Activated gamma-delta T cell treated with Interleukin-2 at 50 U/mL for 16 hours (primary cell): ENCODE measurements at places on chromosomes 2 and 18.

- no peak for DNase-seq
Measured at GRCh38 chr2:60358476-60358875, 195.0 kb downstream of the BCL11A start.

DNA sequence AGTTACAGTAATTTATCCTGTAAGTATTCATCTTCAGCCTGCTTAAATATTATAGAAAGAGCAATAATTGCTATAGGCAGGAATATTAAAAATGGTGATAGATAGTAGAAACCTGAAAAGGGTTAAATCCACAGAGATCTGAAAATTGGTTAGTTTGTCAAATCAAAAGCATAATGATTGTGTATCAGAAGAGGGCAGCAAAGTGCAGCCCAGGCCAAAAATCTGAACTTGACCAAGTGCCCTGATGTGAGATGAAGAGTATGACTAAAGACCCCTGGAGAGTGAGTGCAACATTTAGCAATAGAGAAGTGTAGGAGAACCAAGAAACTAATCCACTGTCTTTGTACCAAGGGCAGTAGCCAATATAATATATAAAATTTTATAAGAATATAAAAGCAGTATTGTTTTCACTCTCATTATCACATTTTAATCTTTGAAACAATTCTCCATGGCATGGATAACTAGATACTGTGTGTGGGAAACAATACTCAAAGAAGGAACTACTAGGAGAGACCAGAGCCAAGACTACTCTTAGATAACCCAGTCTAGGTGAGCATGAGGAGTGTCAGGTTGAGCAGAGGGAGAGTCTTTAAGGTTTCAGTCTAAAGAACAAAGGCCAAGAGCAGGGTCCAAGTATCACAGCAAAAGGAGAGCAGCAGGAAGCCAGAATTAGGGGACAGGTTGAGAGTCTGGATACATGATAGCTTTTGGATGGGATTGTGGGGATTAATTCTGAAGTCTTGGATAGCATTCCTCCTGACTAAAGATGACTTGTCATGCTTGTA, 148.7 kb downstream of the CALCRL start:
- no peak for DNase-seq

DNA sequence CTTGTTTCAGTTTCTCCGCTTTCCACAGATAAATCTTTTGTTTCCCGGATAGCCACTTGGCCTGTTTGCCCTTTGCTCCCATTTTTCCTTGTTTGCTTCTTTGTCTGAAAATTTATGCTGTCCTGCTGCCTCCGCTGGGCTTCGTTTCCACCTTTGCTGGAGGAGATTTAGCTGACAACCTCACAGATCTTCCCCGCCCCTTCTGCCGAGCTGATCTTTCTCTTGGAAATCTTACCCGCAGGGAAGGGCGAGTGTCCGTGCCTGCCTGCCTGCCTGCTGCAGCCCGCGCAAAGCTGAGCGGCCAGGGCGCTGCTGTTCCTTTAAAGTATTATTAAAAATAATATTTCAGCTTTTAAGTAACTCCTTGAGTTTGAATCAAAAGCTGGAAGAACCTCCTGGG, 1.4 kb upstream of the XRCC5 start:
- no peak for DNase-seq

GRCh38 chr2:119481501-119482455, 42.5 kb downstream of the SCTR start:
- no peak for DNase-seq

DNA sequence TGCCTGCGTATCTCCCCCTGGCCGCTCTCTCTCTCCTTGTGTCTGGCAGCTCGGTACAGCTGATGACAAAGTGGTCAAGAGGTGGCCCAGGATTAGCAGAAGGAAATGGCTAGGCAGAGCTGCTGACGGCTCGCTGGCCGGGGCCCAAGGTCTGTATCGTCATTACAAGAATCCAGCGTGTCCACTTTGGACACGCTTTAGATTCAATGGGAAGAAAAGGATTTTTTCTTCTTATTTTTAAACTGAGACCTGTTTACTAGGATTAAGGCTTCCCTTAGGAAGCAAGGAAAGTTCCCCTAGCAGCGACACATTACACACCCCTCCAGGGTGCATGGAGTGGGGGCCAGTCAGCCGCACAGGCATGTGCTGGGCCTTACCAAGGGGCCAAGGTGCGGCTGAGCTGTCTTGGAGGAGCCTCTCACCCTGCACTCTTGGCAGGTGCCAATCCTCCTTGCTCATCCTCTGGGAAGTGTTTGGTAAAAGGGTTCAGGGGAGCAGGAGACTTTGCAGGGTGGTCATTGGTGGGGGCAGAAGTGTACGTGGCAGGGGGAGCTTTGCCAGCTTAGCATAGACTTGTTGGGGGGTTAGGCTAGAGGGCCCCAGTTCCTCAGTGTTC, 76.8 kb downstream of the POLR1A start:
- DNase-seq, result no peak

DNA sequence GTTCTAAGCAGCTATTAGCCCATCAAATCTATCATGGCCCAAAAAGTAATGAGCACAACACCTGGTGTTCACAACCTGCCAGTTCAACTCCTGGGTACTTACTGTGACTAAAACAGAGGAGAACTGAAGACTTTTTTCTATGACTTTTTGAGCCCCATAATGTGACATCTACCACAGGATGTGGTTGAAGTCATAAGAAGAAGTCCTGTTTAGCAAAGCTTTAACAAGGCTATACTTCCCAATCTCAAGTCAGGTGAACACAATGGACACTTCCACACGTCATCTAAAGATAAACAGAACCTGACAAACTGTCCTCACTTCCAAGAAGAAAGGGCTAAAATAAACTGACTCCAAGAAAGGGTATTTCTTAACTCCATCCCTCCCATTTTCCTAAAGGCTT, 138.8 kb downstream of the ATAD2B start:
- no peak for DNase-seq

GRCh38 chr18:64882896-64883295, 734.0 kb upstream of the LINC00305 start:
- DNase-seq, result no peak

DNA sequence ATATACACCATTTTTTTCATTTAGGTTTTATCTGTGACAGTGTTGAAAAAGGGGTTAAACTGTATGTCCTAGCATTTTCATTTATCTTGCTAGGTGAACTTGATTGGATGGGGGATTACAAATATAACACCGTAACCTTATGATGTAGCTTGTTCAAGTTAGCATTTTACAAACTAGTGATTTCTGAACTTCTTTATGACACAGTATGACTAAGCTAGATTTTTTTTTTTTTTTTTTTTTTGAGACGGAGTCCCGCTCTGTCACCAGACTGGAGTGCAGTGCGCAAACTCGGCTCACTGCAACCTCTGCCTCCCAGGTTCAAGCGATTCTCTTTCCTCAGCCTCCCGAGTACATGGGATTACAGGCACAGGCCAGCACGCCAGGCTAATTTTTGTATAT, 47.1 kb downstream of the KCMF1 start:
- DNase-seq, result no peak

DNA sequence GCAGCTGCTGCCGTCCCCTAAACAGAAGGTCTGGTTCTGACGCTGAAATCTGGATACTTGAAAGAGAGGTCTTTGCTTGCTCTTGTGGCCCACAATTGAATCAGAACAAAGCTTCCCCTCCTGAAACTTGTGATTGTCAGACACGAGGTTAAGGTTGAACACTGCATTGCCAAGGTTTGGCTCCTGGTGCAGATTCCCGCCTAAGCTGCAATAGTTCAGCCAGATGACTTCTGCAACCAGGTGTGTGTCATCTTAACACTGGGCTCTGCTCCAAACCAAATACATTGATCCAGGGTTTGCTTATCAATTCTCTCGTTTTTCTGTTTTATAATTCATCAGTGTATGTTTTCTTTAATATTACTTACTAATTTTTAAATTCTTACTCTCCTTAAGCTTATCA, 14.6 kb downstream of the GKN1 start:
- DNase-seq, result no peak

DNA sequence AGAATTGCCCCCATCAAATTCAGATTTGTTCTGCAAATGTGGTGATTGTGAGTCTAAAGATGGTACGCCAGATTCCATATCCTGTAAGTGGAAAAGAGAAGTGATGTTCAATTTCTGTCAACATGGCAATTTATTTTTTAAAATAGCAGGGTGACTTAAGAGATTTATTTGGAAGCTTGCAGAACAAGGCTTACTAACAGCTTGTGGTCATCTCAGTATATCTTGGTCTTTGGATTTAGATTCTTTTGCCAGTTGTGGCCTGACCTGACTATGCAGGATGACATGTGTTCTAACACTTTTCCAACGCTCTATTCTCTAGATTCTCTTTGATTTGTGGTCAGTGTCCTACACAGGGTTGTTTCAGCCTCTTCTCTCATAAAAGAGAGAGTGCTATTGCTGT, 74.4 kb downstream of the MAP3K20 start:
- no peak for DNase-seq

GRCh38 chr18:30163573-30163972, 879.0 kb downstream of the DSC3 start:
- no peak for DNase-seq

DNA sequence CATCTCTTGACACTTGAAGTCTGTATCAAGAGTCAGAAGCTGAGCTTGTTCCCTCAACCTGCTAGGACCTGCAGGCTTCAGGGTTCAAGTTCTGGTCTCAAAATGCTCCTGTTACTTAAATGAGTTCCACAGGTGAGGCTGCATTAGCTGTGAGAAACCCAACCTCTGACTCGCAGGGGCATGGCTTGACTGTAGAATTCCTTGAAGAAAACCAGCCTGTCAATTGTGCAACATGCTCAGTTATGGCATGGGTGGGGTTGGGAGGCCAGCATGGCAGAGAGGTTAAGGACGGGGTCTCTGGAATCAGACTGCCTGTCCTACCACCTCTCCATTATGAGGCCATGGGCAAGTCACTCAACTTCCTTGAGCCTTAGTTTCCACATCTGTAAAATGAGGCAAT, 235.8 kb downstream of the EN1 start:
- DNase-seq, result no peak

DNA sequence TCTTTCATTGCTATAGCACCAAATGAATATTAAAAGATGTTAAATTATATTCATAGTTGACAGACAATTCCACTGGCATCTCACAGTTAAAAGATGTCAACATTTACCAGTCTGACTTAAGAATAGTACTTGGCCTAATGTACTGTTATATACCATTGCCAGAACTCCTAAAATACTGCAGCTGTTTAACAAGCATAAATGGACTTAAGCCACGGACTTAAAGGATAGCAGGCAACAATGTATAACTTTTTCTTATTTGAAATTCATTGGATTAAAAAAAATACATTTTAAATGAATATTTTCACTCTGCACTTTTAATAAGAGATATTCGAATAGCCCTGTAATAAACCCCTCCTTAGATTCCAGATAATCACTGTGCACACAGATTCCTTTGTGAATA, 3.8 kb downstream of the TCF4 start:
- DNase-seq, result no peak

- no peak for DNase-seq
Measured at GRCh38 chr2:69053416-69053965, 40.5 kb downstream of the ANTXR1 start.

DNA sequence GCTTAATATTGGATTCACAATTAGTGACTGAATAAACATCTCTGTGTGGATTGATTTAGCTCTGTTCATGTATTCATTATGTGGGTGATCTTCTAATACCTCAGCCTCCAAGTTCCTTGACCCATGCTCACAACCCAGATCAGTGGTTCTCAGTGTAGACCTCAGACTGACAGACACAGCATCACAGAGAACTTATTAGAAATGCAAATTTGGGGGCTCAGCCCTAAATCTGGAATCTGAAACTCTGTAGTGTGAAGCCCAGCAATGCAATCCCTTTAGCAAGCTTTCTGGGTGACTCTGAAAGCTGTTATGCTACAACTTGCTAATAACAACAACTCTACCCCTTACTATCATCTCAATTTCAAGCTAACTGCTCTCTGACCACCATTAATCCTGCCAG, 273.1 kb upstream of the FANCL start:
- DNase-seq, result no peak

- DNase-seq, result no peak
Measured at GRCh38 chr18:63284827-63285733, 34.5 kb downstream of the BCL2 start.

GRCh38 chr18:2884706-2885285, 38.0 kb downstream of the EMILIN2 start:
- no peak for DNase-seq

DNA sequence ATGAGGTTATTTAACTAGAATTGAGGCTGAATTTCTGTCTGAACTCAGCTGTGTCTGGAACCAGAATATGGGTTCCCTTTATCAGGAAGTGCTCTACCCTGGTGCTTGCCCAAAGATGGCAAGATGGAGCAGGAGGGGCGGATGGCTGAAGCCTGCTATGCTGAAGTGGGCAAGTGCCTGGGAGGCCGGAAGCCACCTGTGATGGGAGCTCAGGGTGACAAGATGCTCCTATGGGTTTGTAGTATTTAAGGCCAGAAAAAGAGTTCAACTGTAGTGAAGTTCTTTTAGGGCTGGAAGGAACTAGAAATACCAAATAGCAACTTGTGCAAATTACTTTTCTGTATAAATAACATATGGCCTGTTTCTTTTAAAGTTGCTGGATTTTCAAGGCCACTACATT, 808.9 kb upstream of the RAB6C start:
- DNase-seq, result no peak

- DNase-seq, result no peak
Measured at GRCh38 chr2:119241205-119241532, 17.5 kb downstream of the STEAP3 start.

DNA sequence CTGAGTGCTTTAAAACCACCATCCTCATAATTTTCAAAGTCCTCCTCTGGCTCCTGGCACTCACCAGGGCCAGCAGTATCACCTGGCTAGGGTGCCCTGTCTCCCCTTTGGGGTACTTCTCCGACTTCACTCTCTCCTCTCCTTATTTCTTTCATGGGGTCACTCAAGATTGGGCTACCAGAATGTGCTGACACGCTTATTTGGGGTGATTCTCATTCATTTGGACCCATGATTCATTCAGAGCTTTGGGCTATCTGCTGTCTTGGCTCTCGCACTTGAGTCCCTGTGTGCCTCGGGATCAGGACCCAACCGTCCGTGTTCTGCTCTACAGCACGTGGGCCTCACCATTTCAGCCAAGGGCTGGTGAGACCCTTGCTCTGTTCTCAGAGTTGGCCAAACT, 70.1 kb upstream of the NEDD4L start:
- DNase-seq, result no peak

GRCh38 chr2:216084547-216084946, 2.8 kb downstream of the TMEM169 start:
- DNase-seq, result peak; percentile 14
